ENCODE measurements at places on chromosomes 7 and 10.
A peak's percentile ranks its signal among the peaks of the same experiment; 100 is the strongest.

- DNase-seq: no peak
These were observed 101.2 kb upstream of the KLF6 start for GRCh38 chr10:3886191-3886590.

GRCh38 chr7:2670720-2671391 is 17.1 kb upstream of the AMZ1 start:
- DNase-seq: peak; percentile 51

GRCh38 chr10:77548671-77549070 is 88.9 kb downstream of the KCNMA1 start:
- no peak for DNase-seq

- DNase-seq: no peak
These were observed 27.6 kb upstream of the PIK3AP1 start for GRCh38 chr10:96747734-96748550.

- no peak for DNase-seq
These were observed 16.3 kb downstream of the CYP2W1 start for GRCh38 chr7:999149-999879.

DNA sequence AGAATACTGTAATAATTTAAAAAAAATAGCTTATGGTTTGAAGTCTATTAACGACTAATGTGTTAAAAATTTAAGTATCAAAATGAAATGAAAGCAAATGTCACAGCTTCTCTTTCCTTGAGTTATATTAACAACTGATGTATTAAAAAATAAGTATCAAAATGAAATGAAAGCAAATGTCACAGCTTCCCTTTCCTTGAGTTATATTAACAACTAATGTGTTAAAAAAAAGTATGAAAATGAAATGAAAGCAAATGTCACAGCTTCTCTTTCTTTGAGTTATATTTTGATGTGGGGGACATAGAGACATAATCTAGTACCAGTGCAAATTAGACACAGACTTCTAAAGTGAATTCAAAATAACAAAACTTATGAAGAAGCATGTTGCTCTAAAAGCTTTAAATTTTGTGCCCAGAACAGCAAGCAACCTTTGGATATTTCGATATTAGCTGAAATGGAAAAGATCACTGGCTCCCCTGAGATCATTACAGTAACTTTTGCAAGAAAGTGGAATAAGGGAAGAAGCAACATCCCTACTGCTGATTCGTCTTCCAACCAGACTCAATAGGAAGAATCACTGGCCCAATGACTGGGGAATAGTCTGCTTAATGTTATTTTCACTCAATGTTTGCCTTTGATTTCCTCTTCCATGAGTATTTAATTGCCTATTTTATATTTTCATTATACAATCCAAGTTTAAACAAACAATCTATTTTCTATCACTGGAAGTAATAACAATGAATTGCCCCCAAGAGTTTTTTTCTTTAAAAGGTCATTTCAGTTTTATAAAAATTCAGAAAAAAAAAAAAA is 8.0 kb downstream of the SKAP2 start:
- no peak for DNase-seq

GRCh38 chr10:103111918-103112877 is 80.9 kb downstream of the NT5C2 start:
- no peak for DNase-seq

DNA sequence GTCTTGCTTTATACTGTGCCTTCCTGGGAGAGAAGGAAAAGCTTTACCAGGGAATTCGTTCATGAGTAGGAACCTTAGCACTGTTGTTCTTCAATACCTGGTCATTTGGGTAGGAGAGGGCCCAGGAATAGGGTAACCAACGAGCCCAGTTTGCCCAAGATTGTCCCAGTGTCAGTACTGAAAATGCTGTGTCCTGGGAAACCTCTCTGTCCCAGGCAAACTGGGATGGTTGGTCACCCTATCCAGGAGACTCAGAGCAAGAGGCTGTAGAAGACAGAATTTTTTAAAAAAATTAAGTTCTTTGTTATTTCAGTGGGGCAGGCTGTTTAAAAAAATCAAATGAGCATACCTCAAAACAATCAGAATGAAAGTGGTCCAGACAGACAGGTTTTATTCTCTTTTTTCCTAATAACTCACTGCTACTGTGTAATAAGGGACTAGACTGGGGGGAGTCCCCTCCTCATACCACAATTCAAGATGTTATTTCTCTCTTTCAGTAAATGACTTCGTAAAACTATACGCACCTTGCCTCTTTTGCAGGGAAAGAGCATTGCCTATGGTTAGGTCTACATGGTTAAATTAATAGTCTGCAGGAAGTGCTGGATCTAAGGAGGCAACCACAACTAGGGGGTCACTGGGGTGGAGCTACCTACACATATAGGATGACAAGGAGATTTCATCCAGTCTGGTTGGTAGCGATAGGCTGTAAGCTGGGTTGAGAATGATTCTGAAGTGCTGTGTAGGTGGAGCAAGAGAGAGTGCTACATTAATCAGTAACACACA is 41.1 kb upstream of the FAM133B start:
- DNase-seq: no peak

DNA sequence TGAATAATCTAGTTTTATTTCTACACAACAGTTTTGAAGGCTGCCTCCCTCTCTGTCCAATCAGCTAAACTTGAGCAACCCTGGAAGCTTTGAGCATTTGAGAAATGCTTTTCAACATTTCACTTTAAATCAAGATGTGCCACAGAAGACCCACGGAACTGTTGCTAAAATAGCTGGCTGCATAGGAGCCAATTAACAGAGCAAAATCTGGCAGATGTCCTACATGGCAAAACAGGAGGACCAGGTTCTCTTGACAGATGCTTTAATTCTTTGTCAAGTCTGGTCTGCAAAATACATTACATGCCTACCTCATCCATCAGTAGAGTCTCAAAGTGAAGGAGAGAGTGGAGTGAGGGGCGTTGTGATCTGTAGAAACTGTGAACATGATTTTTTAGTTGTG is 185.9 kb downstream of the DPY19L1 start:
- DNase-seq: no peak

DNA sequence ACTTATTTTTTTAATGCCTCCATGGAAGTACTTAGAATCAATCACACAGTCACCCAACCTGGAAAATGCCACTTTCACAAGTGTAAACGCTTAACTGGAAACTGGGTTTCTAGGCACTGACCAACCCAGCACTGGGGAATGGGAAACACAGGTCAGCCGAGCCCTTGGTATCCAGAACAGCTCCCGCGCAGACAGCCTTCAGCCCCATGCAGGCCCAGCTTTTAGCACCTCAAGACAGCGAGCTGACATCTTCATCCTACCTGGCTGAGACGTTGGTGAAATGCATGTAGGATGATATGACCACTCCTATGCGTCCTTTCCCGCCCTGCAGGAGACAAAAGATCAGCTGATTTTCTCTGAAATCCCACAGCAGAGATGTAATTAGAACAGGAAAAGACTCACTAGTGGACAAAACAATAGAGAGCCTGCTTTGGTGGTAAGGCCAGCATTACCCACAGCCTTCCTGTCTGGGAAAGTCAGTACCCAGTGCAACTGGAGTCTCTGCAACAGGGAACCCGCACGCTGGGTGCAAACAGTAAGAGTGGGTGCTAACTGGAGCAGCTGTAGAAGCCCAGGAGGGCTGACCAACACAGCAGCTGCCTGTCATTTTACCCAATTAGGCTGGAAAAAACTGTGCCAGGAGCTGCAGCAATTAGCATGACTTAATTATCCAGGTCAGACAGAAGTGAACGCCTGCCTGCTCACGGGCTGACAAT is 153.7 kb downstream of the TNS3 start:
- no peak for DNase-seq

DNA sequence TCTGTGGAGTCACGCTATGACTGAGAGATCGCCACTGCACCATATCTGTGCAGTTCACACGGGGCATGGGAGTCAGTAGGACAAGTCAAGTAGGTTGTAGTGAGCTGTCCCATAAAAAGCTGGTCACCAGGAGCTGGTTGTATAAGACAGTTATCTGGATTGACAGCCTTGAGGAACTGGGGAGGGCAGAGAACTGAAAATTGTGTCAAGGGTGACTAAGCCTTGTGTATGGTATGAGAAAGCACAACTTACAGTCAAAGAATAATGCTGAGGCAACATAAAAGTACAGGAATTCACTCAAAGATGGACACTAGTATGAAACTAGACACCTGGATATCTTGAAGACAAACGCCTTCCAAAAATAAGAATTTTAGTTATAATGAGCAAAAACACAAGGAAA is 564.9 kb downstream of the POM121L12 start:
- DNase-seq: no peak

DNA sequence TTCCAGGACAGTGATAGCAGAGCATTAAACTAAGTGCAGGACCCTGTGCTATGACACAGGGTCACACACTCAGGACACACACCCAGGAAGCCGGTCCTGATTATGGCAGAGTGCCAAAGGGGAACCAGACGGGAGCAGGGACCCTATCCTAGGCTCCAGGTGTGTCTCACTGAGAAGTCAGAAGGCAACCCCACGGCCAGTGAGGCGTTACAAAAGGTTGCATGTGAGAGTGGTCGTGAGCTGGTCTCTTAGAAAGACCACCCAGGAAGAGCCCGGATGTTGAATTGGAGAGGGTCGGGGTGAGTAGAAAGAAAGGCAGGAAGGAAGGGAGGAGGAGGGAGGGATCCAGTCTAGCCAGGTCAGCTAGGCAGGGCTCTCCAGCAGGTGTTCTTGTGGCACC is 31.0 kb downstream of the FRMPD2 start:
- DNase-seq: no peak

DNA sequence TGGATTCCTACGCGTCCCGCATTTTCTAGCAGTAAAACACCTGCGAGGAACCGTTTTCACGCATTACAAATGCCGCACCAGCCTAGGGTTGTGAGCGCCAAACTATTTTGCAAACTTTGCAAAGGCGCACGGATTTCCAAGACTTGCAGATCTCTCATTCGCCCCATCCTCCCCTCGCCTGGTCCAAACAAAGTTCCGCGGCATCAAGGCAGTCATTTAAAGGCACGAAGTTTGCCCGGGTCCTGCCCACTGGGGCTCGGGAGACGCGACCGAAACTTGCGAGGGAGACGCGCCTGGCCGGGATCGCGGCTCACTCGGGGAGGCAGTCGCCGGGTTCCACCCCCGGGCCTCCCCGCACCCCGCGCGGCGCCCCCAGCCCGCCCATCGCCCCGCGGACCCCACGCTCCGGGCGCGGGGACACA is 613 bp downstream of the USP6NL start:
- DNase-seq: peak; percentile 43

DNA sequence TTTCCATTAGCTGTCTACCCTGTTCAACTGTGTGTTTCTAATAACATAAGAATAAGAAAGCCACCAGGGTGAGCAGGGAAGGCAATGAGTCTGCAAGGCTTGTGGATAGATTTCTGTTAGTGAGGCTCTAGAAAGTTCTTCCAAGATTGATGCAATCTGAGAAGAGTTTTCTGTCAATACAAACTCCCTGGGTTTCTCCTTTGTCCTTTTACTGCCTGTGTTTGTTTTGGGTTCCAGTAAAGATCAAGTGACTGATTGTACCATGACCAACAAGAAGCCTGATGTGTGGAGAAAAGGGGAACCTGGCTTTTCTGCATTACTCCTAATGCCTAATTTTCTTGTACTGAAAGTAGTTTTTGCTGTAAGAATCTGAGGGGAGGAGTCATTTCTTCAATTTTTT is 139.9 kb downstream of the CFTR start:
- DNase-seq: no peak

DNA sequence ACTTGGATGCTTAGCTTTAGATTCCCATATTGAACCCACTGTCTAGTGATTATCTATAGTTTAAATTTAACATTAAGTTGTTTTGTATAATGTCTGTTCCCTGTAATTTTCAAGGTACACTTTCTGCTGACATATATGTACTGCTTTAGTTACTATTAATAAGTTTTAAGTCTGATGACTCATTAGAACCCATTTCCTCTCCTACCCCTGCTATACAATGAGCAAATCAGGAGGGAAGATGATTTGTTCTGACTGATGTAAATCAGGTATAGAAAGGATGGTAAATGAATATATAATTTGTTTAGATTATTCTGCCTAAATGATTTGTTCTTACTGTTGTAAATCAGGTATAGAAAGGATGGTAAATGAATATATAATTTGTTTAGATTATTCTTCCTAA is 691.8 kb downstream of the NXPH1 start:
- DNase-seq: no peak

GRCh38 chr10:67783606-67784294 is 54.2 kb downstream of the DNAJC12 start:
- DNase-seq: no peak

DNA sequence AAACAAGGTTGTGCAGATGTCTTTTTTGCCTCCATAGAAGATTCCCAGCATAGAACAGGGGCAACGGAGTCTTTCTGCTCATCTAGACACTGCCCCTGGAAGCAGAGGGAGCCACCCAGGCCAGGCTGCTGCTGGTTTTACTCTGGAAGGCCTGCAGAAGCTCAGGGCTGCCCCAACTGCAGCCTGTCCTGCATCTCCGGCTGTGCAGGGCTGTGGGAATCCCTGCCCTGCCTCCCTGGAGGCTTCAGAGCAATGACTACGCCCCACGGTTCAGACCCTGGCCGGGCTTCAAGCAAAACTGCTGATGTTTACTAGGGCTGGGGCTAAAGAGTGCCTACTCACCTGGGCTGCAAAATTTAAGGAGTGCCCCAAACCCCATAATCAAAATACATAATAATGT is 43.9 kb downstream of the GHRHR start:
- DNase-seq: no peak

DNA sequence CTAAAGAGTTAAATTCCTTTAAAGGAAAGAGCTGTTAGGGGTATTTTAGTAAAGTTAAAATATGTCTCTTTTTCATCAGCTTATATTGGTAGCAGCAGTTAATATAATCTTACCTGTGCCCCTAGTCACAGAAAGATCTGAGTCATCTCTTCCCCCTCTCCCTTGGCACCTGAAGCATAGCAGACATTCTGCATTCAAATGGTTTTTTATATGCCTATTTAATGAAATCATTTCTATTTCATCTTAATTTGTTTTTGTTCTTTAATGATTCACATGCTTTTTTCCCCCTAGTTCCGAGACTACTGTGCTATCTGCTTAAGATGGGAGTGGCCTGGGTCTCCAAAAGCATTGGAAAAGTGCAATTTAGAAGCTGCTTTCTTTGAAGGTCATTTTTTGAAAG is 33.3 kb downstream of the FHIP2A start:
- DNase-seq: no peak

DNA sequence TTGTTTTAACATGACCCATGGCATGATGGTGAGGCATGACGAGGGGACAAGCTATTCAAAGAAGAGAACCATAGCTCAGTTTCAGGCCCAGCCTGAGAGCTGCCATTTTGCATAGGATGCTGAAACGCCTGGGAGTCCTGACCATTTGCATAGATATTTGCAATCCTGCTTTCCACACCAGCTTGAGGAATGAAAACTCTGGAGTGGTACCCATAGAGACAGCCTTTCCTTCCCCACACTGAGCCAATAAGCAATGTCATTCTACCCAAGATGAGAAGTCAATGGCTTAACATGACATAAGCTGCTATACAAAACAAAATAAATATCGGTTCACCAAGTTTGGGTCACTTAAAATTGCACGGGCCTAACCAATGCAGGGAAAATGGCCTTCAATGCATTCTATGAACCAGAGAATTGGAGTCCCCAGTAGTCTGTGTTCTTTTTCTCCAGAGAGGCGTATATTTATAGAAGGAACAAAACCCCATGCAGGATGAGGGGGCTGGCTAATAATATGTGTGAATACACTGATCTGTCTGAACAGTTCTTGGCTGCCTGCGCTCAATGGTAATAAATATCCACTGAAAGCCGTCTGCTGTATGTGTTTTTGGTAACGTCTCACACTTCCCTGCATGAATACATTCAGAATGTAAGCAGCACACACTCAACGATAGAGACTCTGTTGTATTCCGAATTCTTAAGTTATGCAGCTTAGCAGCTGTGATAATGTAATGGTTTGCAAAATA is 329.3 kb downstream of the FRMD4A start:
- DNase-seq: no peak

GRCh38 chr10:100071529-100071928 is 10.1 kb downstream of the CPN1 start:
- DNase-seq: no peak
